Fibroblast of pulmonary artery (primary cell): ENCODE measurements at places on chromosomes 5 and 9.

DNA sequence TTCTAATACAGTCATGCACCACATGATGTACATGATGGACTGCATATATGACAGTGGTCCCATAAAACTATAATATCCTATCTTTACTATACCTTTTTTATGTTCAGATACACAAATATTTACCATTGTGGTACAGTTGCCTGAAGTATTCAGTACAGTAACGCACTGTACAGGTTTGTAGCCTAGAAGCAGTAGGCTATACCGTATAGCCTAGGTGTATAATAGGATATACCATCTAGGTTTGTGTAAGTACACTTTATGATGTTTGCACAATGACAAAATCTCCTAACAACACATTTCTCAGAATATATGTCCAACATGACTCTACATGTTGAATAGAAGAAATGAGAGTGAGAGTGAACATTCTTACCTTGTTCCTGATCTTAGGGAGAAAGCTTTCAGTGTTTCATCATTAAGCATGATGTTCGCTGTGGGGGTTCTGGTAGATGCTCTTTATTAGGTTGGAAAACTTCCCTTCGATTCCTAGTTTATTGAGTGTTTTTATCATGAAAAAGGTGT is 31.8 kb downstream of the AMBP start:
- DNase-seq = no peak

GRCh38 chr5:141328231-141328630 is 2.1 kb upstream of the PCDHGA1 start:
- no peak for DNase-seq

GRCh38 chr5:159737263-159737662 is 179.0 kb upstream of the ADRA1B start:
- DNase-seq = no peak

GRCh38 chr9:26234865-26235264 is 556.6 kb upstream of the TUSC1 start:
- DNase-seq = no peak

DNA sequence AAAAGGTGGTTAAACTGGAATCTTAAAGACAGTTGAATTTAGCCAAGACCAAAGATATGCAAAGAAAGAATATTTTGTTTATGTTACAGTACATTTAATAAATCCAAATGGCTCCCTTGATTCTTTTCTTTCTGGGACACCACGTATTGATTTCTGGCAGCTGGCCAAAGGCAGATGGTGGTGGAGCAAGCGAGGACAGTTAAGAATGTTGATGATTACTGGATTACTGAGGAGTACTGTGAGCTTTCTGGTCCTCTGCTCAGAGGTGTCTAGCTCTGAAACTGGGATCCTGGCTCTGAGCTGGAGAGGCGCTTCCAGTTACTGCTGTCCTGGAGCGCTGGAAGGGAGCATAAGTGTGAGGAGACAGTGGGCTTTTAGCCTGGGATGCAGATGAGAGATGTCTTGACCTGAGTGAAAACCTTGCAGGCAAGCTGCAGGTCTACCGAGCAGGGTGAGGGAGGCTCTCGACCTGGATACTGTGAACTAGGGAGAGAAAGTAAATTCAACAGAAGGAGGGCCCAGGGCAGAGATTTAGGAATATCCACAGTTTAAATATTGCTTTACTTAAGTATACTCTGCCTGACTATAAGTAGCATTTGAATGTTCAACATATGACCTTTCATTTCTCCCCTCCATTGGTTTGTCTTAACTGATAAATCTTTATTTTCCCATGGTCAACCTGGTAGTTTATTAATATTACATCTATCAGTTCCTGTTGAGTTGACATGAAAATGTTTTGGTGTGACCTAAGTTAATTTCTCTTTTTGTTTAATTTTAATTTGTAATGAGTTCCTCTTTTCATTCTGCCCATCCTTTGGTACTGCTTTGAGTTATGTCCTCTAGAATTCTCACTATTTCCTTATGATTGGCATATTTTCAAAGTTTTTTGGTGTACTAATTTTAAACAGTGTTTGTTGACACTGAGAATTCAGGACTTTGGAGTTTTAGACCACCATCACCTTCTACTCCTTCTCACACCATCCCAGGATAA is 3.7 kb downstream of the SYK start:
- no peak for DNase-seq

DNA sequence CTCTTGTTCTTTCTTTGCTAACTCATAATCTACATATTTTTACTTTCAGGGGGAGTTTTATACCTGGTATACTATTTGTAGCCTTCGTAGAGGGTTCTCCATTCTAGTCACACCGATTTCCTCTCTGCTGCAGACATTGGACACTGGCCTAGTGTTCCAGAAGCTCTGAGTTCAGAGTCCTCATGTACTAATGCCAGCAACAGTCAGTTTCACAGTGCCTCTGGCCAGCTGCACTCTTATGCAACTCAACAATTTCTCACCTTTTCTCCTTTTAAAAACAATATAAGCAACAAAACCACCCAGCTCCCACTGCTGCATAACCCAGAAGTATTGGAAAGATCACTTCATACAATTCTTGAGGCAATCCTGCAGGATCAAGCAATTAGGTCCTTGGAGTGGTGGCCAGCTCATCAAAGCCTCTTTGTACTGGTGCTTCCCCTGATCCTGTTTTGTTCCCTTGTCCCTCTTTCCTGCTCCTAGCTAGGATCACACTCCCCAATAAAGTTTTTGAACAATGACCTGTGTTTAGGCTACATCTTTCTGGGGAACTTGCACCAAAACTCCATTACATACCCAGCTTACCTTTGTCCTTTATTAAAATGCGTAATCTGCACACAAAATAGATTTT is 98.1 kb upstream of the TUT7 start:
- DNase-seq = no peak

GRCh38 chr9:115098226-115098965 is 19.6 kb downstream of the TNC start:
- no peak for DNase-seq

GRCh38 chr5:56095579-56096102 is 100.9 kb upstream of the IL6ST start:
- DNase-seq = no peak

GRCh38 chr9:91714020-91714806 is 235.8 kb downstream of the ROR2 start:
- DNase-seq = peak; percentile 77

GRCh38 chr5:106875591-106876297 is 795.0 kb downstream of the EFNA5 start:
- peak; percentile 37 for DNase-seq

GRCh38 chr5:141957367-141957996 is 520 bp downstream of the PCDH12 start:
- DNase-seq = no peak

GRCh38 chr9:81530310-81530810 is 159.0 kb downstream of the TLE1 start:
- no peak for DNase-seq

DNA sequence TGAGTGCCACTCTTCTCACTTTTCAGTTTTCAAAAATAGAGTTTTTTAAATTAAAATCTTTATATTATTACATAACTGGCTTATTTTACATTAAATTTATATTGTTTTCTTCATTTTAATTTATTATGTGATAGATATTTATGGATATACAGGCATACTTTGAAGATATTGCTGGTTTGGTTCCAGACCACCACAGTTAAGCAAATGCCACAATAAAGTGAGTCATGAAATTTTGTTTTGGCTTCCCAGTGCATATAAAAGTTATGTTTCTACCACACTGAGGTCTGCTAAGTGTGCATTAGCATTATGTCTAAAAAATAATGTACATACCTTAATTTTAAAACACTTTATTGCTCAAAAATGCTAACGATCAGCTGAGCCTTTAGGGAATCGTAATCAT is 47.4 kb downstream of the NDUFS4 start:
- DNase-seq = peak; percentile 33

DNA sequence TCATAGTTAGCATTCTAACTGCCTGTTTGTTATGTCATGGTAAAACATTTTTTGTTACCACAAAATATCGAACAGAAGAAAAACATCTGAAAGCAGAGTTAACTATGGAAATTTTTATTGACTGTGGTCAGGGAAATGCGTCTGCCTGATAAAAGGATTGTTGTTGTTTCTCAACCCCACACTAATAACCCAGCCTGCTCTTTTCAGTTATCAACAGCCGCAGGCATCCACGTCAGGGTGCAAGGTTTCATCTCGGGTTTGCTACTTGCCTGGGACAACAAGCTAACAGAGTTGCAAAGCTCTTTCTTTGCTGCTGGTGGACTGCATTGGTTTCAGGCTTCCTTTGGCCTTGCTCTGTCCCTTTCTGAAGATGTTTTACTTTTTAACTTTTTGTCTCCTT is 969.2 kb downstream of the CDH18 start:
- no peak for DNase-seq

DNA sequence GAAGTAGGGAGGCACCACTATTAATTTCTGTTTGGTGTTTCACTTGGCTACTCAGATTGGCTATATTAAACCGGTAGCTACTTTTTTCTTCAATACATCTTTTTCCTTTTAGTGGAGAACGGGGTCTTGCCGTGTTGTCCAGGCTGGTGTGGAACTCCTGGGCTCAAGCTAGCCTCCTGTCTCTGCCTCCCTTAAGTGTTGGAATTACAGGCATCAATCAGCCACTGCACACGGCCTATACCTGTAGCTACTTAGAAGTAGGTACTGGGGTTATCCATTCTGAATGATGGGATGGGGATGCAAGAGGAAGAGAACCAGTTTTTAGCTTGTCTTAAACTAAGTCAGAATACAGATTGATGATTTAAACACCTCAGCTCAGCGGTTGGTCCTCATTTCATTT is 1.7 kb downstream of the UBE2D2 start:
- DNase-seq = peak; percentile 6

DNA sequence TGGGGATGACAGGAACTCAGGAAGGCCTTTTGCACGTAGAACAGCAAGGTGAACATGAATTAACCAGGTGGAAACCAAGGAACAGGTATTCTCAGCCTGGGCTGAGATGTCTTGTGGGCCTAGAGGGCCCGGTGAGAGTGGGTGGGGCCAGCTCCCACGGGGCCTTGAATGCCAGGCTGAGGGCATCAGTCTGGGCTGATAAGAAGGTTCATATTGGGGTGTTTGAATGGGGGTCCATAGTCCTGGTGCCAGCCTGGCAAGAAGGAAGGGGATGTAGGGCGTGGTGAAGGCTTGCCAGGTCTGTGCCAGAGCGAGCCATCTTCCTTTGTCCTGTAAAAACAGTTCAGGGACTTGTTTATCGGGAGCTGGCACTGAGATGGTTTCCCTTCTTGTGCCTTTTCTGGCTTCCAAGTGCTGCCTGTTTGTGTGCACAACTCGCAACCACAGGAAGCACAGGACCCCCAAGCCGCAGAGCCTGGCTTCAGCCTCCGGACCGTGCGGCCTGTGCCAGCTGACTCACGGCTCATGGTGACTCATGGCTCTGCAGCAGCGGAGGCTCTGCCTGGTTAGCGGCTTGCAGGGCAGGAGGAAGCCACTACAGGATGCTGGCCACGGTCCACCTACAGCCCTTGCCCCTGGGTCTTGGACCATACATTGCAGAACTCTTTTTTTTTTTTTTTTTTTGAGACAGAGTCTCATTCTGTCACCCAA is 2.4 kb downstream of the CARD19 start:
- peak; percentile 98 for DNase-seq

- DNase-seq = peak; percentile 89
These were observed 41.5 kb downstream of the SVEP1 start for GRCh38 chr9:110537841-110538646.

DNA sequence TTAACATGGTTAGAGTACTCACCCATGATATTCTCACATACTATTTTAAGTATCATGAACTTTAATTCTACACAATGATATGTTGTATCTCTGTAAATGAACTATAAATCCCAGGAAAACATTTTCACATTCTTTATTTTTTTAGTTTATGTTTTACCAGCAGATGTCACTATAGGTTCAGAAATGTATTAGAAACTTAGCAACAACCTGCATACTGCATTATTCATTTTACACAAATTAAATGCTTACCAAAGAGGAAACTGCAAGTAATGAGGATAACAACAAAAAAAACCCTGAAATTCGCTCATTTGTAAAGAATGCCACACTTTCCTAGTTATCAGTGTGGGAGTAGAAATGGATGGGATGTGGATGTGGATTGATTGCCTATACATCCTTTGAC is 217.5 kb upstream of the OTULINL start:
- peak; percentile 38 for DNase-seq

- no peak for DNase-seq
These were observed 107.6 kb upstream of the PHYKPL start for GRCh38 chr5:178340187-178340586.

- DNase-seq = peak; percentile 44
These were observed 330.3 kb downstream of the MLLT3 start for GRCh38 chr9:20292002-20292401.

DNA sequence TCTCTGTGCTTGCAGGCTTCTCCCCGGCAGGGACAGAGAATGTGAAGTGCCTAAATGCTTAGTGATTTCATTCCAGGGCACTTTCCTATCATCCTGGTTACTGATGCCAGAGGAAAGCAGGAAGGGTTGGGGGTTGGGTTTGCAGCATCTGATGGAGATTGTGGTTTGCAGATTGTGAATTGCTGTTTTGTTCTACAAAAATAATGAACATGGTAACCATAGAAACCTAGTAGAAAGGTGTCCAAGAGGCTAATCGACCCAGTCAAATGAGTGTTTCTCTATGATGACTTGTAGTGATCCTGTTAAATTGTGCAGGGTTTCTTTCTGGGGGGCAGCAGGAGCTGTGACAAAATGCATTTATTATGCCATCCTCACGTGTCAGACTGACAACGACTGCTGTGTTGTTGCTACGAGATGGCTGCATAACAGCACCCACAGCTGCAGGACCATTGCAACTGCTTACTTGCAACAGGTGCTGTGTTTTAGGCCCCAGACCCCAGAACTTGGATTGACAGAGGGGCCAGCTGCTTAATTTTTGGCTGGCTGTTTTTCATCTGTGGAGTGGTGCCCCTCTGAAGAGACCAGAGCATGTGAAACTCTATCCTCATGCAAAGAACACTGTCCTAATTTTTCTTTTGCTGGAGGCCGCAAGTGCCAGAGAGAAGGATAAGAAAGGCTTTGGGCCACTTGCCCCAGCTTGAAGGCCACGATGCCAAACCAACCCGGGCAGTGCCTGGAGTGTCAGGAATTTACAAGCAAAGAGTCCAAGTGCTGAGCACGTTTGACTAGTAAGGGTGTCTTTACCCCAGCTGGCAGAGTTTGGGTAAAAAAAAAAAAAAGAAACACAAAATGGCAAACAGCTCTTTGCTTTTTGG is 397.8 kb downstream of the GADD45G start:
- DNase-seq = no peak

GRCh38 chr5:109388407-109388806 is 21.4 kb downstream of the PJA2 start:
- DNase-seq = peak; percentile 25

GRCh38 chr9:121350993-121351561 is 19.0 kb downstream of the STOM start:
- peak; percentile 97 for DNase-seq

DNA sequence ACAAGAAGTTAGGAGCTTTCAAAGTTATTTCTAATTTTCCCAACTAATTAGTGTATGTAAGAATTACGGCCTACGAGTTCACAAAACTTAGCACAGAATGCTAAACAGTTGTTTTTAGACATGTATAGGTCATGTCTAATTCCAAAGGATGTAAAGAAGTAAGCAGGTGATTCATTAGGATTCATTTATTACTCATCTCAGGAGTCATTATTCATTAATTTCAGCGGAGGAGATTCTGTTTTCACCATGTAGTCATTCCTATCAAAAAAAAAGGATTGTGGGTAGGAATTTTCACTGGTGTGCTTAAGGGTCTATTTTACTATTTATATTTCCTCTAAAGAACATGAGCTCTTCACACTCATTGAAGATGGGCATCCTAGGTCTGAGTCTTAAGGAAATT is 532.2 kb downstream of the ACTL7B start:
- DNase-seq = no peak

- no peak for DNase-seq
These were observed 2.0 kb downstream of the QSOX2 start for GRCh38 chr9:136243631-136244030.
